Activated CD8-positive, alpha-beta T cell treated with anti-CD3 and anti-CD28 coated beads for 36 hours (primary cell): ENCODE measurements at places on chromosomes 12 and 14.
A peak's percentile ranks its signal among the peaks of the same experiment; 100 is the strongest.

DNA sequence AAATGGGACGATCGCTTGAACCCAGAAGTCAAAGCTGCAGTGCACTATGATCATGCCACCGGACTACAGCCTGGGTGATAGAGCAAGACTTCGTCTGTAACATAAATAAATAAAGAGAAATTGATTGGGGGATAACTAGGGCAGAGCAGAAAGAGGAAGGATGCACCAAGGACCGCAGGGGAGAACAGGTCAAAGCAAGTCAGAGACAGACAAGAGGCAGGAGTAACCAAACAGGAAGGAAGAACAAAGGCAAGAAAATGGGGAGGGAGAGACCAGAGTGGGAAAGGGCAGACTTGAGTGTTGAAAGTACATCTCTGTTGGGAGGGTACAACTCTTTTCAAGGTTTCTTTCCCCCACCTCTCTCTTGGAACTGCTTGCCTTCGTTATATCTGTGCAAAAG, 50.8 kb upstream of the ELK3 start:
- no peak for DNase-seq

- no peak for DNase-seq
These were observed 34.7 kb upstream of the STK38L start for GRCh38 chr12:27209257-27209910.

DNA sequence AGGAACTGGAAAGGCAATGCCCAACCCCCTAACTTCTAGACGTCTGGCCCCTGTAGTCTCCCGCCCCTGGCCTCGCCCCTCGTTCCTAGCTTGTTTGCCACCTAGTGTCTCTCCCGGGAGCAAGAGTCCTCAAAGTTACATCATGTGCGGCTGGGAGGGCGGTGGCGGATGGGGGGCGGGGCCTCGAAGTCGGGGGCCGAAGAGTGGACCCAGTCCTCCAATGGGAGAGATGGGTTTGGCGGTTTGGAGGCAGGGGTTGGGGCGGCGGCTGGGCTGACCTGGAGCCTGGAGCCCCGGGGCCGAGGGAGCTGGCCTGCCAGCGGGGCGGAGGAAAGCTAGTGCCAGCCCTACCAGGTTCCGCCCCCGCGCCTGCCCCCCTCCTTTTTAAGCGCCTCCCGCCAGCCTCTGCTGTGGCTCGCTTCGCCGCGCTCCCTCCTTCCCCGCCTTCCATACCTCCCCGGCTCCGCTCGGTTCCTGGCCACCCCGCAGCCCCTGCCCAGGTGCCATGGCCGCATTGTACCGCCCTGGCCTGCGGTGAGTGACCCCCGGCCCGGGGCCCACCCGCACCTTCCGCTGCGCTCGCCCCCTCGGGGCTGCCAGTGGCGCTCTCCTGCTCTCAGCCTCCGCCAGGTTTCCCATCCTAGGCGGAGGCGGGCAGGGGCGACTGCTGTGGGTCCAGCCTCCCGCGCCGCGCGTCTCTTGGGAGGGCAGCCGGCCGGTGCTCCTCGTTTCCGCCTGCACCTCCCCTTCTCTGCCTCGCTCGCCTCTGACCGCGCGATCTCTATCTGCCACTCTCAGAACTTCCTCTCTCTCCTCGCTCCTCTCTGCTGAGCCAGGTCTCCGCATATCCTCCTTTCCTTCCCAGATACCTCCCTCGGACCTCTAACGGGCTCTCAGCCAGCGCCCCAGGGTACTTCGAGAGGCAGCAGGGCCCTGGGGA, at the start of gene PCK2:
TSS of gene PCK2 (plus strand) at position 411 of the 940 bp plus-strand sequence. CDS start at position 506, 95 bp downstream.
- DNase-seq: peak; percentile 91

- peak; percentile 5 for DNase-seq
These were observed 148.9 kb downstream of the CHST11 start for GRCh38 chr12:104605685-104606084.

DNA sequence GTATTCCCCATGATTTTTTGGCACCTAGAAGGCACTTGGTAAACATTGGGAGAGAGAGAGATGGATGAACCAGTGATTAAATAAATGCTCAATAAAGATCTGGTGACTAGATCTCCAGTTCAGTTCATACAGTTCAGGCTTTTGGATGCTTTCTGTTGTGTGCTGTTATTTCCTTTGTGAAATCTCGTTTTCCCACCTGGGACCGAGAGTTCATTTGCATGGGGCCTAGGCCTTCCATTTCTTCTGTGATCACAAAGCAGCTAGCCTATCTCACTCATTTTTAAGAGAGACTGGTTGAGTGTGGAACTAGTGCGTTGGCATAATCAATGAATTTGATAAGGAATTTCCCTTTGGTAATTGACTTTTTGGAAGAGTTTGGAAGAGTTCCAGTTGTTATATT, 104.0 kb downstream of the VRK1 start:
- DNase-seq: no peak

DNA sequence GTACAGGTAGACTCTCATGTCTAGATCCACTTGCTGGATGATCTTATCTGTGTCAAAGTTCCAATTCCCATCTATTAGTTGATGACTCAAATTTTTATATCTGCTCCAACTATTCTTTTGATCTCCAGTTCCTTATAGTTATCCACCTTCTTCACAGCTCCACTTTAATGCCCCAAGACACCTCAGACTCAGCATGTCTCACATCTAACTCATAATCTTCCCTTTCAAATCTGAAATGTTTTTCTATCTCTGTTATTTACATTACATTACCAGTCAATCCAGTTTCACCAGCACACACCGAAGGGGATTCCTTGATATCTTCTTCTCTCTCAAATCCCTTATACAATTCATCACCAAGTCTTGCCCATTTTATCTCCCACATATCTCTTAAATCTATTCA, 3.7 kb upstream of the METAP2 start:
- DNase-seq: no peak

GRCh38 chr12:94671917-94672316, 21.6 kb upstream of the TMCC3 start:
- no peak for DNase-seq
